ENCODE measurements at places on chromosomes 13 and 19.
A peak's percentile ranks its signal among the peaks of the same experiment; 100 is the strongest.

- peak; percentile 91 for DNase-seq
Measured at GRCh38 chr19:38851622-38852230, 1.9 kb upstream of the HNRNPL start.

DNA sequence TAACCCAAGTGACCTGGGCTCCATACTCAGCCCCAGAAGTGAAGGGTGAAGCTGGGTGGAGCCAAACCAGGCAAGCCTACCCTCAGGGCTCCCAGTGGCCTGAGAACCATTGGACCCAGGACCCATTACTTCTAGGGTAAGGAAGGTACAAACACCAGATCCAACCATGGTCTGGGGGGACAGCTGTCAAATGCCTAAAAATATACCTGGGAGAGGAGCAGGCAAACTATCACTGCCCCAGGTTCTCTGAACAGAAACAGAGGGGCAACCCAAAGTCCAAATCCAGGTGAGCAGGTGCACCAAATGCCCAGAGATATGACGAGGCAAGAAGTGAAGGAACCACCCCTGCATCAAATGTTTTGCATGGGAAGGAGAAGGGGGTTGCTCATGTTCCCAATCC lies 6.1 kb upstream of the CEACAM7 start:
- DNase-seq: peak; percentile 2

- peak; percentile 65 for DNase-seq
Measured at GRCh38 chr19:41641879-41642485, 15.1 kb upstream of the CEACAM4 start.

- no peak for DNase-seq
Measured at GRCh38 chr13:26515721-26516120, 41.8 kb upstream of the WASF3 start.

GRCh38 chr13:72399351-72399750 lies 328.1 kb downstream of the MZT1 start:
- DNase-seq: no peak

GRCh38 chr13:45807520-45808099 lies 43.9 kb downstream of the SIAH3 start:
- DNase-seq: peak; percentile 55

- no peak for DNase-seq
Measured at GRCh38 chr13:50318887-50319286, 303.6 kb downstream of the KCNRG start.

DNA sequence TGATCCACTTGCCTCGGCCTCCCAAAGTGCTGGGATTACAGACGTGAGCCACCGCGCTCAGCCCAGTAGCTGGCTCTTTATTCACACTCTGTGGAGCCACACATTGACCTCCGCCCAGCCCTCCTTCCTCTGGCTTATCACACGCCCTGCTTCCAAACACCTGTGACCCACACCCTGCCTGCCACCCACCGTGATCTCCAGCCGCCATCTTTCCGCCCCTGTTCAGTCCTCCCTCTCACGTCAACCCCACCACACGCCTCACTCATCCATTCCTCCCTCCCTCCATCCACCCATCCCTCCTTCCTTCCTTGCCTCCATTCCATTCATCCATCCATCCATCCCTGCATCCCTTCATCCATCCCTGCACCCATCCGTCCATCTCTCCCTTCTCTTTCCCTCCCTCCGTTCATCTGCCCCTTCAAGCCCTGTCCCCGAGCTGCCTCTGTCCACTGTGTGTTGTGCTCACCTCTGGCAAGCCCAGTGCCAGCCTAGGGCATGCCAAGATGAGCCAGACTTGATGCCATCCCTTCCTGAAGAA lies 17.6 kb downstream of the ZNF296 start:
- DNase-seq: no peak

- DNase-seq: no peak
Measured at GRCh38 chr13:81771951-81772350, 1431.0 kb upstream of the SPRY2 start.

GRCh38 chr19:56270676-56271075 lies 1.9 kb upstream of the EDDM13 start:
- no peak for DNase-seq

DNA sequence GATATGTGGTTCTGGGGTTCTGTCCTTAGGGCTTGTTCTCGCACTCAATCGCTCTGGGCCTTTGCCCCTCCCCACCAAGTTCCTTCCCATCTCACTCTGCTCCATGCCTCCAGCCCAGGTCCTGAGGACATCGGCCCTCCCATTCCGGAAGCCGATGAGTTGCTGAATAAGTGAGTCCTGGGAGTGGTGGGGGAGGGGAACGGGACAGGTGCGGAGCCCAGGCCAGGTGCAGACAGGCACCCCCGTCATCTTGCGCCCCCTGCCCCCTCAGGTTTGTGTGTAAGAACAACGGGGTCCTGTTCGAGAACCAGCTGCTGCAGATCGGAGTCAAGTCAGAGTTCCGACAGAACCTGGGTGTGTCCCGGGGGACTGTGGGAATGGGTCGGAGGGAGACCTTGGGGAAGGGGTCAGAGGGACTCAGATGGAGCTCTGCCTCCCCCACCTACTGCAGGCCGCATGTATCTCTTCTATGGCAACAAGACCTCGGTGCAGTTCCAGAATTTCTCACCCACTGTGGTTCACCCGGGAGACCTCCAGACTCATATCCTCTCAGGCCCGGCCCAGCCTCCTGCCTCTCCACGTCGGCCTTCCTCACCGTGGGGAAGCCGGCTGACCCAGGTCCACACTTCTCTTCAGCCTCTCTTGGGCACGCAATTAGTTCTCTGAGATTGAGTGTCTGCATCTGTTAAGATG lies 10.1 kb downstream of the FUZ start:
- peak; percentile 62 for DNase-seq

- DNase-seq: peak; percentile 87
Measured at GRCh38 chr19:40612831-40613689, 11.9 kb downstream of the LTBP4 start.

GRCh38 chr13:105627270-105627669 lies 908.2 kb downstream of the EFNB2 start:
- no peak for DNase-seq

DNA sequence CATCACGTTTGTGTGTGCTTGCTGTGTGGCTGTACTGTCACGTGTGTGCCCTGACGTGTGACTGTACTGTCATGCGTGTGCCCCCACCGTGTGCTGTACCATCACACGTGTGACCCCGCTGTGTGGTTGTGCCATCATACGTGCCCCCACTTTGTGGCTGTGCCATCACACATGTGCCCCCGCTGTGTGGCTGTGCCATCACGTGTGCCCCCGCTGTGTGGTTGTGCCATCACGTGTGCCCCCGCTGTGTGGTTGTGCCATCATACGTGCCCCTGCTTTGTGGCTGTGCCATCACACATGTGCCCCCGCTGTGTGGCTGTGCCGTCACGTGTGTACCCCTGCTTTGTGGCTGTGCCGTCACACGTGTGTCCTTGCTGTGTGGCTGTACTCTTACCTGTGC lies 25.7 kb downstream of the TFDP1 start:
- no peak for DNase-seq

GRCh38 chr13:105936816-105937215 lies 598.6 kb downstream of the EFNB2 start:
- DNase-seq: no peak

GRCh38 chr13:108005231-108005630 lies 210.1 kb downstream of the LIG4 start:
- DNase-seq: no peak

GRCh38 chr19:21463449-21464105 lies 41.8 kb upstream of the ZNF429 start:
- DNase-seq: peak; percentile 95

DNA sequence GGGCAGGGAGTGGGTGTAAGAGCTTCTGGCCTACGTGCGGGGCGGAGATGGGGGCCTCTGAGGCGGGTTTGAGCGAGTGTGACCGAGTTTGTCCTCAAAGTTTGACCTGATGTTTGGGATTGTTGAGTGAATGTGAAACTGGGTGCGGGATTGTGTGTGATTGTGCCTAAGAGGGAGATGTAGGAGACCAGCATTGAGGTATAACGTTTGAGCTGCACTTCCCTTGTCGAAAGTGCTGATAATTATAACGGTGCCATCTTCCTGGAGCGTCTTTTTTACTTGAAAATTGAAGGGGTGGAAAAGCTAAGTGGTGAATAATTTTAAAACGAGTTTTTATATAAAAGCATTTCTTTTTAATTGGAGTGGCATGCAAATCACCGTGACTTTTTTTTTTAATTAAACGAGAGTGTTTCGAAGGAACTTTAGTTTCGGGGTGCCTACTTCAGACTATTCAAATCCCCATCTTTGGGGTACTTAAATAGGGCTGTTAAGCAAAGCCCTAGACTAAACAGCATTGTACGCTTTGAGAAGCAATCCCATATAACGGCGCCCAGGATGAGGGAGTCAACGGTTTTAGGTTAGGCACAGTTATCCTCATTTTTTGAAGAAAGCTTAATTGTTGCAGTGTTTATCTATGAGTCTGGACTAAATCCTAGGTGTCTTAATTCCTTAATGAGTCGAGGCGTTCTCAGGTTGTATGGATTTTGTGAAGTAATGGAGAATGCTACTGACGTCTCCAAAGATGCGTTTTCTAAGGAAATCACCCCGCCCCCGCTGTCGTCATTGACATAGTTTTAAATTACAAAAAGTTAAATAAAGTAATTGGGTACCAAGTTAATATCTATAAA lies 594 bp downstream of the ZNF146 start:
- no peak for DNase-seq

DNA sequence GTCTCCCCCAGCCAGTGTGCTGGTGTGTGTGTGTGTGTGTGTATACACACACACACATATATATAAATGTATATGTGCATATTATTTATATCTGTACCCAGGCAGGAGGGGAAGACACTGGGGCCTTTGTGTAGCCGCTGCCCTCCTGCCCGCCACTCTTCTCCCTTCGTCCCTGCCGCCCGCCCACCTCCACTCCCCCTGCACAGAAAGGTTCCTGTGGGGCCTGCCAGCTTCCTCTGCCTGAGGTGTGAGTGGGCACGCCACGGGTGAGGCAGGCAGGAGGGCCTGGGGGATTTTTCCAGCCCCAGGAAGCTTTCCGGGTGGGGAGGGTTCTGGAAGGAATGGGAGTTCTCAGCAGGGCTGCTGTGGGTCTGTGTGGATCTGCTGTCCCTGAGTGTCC lies 6.9 kb downstream of the IRF2BP1 start:
- no peak for DNase-seq

DNA sequence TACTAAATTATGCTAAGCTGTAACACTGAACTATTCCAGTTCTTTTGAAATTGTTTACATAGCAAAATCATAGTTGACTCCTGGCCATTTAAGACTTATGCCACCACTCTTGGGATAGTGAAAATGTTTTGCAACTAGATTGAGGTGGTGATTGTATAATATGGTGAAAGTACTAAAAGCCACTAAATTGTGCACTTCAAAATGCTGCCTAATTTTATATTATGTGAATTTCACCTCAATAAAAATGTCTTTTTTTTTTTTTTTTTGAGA lies 5.0 kb upstream of the SAE1 start:
- no peak for DNase-seq

- DNase-seq: no peak
Measured at GRCh38 chr19:7191946-7192691, 102.1 kb downstream of the INSR start.

DNA sequence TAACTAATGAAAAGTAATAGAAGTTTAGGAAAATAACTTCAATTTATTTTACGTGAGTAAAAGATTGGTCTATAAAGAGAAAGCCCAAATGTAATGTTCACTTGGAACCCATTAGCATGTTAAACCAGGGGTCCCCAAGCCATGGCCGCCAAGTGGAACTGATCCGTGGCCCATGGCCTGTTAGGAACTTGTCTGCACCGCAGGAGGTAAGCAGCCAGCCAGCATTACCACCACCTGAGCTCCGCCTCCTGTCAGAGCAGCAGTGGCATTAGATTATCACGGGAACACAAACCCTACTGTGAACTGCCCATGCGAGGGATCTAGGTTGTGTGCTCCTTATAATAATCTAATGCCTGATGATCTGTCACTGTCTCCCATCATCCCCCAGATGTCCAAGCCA lies 818.7 kb upstream of the GPC6 start:
- peak; percentile 54 for DNase-seq

GRCh38 chr13:93173654-93174053 lies 53.0 kb upstream of the GPC6 start:
- DNase-seq: no peak
